ENCODE measurements at places on chromosomes 16 and 17. TPM values are rescaled to one million over a fixed set of nuclear protein-coding genes. Genes with fewer than 3 reads are reported as not detected.

TXNDC17 gene
- 10.8 TPM for total RNA-seq

KRT24 gene
- total RNA-seq = not detected

SLC13A5 gene
- total RNA-seq = not detected

ADAD2 gene
- not detected for total RNA-seq

DNA sequence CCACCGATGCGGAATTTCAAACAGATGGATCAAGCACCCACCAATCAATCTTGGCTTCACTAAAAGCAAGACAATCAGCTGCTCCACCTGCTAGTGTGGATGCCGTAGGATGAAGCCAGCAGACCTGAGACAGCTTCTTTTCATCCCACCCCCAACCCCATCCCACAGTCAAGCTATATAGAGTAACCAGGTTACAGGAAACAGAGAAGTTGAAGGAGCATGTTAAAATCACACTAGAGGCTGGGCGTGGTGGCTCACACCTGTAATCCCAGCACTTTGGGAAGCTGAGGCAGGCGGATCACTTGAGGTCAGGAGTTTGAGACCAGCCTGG, 37.7 kb downstream of the CMTM4 start:
- DNase-seq = no peak

DNA sequence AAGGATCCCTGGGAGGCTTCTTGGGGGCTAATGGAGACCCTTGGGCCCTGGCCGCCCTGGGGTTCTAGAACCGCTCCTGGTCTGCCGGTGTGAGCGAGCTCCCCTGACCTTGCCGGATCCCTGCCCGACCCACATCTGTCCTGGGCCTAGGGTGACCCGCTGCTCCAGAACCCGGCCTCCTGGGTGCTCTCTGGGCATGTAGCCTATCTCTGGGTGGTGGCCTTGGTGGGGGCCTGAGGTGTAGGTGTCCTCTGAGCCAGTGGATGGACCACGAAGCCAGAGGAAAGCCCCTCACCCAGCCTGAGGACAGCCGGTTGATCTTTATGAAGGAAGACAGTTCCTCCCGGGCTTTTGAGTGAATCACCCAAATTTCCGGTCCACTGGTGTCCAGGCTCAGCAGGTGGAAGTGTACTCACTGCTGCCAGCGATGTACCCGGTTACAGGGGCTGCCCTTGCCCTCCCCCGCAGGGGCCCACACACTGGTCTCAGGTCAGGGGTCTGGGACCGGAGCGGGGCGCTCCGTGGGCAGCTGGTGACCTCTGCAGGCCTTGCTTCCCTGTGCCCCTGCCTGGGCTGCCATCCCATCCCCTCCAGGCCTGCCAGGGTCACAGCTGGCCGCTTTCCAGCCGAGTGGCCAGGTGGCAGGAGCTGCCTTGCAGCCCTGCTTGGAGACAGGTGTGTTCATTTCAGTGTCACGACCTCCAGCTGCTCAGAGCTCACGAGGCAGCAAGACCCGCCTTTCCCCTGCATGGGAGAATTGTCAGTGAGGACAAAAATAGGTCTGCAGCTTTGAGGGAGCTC, 10.5 kb upstream of the GSE1 start:
- no peak for DNase-seq

- DNase-seq = no peak
These were observed 3.7 kb upstream of the CBX8 start for GRCh38 chr17:79800325-79801155.

GRCh38 chr16:11354733-11355574, 9.7 kb downstream of the RMI2 start:
- DNase-seq = peak; percentile 34

DNA sequence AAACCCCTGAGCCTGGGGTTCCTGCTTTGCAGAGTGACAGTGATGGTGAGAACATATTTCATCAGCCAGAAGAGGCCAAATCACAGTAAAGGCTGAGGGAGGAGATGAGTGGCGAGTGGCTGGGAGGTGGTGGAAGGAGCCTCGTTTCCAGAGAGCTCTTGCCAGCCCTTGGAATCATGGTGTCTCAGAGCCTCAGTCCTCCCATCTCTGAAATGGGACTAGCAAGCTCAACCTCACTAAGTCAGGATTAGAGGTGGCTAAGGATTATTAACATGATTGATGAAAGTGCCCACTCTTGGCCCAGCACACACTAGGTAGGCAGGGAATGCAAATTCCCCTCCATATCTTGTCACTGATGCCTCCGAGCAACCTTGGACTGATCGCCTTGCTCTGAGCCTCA, 43.0 kb downstream of the IL4R start:
- DNase-seq = no peak

DNA sequence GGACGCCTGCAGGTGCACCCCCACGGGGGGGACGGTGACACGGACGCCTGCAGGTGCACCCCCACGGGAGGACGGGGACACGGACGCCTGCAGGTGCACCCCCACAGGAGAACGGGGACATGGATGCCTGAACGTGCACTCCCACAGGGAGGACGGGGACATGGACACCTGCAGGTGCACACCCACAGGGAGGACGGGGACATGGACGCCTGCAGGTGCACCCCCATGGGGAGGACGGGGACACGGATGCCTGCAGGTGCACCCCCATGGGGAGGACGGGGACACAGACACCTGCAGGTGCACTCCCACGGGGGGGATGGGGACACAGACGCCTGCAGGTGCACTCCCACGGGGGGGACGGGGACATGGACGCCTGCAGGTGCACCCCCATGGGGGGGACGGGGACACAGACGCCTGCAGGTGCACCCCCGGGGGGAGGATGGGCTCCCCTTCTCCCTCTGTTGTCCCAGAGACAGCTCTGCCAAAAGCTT, 114.5 kb upstream of the METRNL start:
- DNase-seq = no peak

- DNase-seq = no peak
These were observed 1.7 kb downstream of the USB1 start for GRCh38 chr16:58002936-58003335.

DNA sequence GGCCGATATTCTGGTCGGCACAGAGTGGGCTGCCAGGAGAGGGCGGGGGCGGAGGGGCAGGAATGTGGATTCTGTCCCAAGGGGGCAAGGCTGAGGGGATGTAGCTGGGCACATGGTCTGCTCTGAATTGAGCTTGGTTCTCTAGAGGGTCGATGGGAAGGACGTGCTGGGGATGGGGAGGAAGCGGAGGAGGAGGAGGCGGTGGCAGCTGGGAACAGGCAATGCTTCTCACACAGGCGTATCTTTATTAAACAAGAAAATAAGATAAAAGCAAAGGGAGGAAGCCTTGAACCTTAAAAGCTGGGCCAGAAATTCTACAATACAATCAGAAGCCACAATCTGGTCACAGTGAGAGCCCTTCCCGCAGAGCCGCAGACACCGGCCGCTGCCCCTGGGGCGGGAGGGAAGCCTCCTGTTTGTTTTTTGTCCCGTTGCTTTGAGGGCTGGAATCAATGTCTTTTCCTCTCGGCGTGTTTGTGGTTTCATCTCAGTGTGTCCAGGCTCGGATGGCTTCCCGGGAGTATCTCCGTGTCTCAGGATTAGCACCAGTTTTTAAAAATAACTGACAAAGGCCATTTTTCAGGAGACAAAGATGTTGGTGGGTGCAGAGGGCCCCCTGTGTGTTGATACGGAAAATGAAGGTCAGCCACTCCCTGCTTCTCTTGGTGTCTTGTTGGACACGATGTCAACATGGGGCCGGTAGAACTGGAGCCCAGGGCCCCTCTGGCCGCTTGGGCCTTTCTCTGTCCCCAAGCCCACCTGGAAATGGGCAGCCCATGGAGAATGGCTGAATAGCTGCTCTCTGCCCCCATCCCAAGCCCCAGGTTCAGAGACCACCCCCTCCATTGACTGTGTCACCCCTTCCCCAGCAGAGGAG, 12.3 kb upstream of the SLC7A5 start:
- DNase-seq = no peak

GRCh38 chr17:9115214-9116191, 94.2 kb downstream of the NTN1 start:
- DNase-seq = no peak

DNA sequence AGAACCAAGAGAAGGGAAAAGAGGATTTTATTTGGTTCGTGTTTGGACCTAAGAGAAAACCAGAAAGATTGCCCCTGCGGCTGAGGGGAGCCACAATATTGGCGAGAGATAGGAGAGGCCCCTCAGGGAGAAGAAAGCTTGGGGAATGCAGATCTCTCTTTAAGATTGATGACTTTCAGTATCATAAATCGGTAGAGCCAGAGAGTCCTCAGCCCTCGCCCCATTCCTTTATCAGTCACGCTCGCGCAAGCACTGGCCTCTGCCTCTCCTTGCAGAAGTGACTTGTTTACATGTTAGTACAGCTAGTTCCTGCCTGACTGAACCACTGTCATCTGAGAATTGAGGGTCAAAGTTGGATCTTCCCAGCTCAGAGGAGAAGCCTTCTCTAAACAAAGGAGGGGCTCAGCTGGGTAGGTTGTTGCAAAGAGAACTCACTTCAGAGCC, 21.5 kb upstream of the KRT19 start:
- no peak for DNase-seq

Data from T-helper 17 cell (primary cell).